AG20443 (cell line): ENCODE measurements at places on chromosomes 16 and 17.

- no peak for DNase-seq
Measured at GRCh38 chr17:34403006-34403405, 40.0 kb upstream of the CCL1 start.

DNA sequence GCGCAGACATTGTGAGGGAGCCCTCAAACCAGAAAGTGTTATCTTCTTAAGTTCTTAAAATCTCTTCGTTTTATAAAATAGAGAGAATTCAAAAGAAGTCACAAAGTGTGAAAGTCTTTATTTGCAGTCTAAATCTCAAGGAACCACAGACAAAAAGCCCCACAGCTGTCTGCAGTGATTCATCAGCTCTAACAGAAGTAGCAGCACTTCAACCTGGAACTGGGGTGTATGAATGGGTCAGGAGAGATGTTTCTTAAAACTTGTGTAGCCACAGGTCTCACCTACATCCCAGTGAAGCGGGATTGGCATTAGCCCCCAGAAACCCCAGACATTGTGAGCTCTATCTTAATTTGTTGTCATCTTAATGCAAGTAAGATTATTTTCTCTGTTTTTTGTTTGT is 61.1 kb downstream of the CDYL2 start:
- DNase-seq = no peak

- no peak for DNase-seq
Measured at GRCh38 chr16:27216297-27216885, 13.1 kb downstream of the KDM8 start.

DNA sequence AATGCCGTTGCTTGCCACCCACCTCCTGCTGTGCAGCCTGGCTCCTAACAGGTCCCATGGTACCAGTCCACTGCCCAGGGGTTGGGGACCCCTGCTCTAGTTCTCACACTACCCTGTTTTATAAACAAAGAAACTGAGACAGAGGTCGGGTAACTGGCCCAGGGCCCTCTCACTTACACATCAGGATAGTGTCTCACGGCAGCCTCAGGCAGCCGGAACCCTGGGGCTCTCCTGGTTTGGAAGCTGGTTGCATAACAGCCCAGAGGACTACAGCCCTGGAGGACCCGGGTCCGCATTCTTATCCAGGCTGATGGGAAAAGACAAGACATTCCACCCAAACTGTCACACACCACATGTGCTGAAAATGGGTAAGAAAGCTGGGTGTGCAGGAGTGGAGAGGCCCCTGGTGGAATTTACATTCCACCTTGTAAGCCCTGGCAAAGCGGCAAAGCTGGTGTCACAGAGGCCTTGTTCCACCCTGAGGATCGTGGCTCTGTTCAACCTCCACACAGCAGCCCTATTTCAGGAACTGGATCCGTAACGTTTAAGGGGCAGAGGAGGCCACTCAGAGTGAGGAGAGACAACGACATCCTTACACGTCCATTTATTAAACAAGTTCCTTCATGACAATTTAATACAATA is 9.8 kb downstream of the CMTM3 start:
- DNase-seq = no peak

DNA sequence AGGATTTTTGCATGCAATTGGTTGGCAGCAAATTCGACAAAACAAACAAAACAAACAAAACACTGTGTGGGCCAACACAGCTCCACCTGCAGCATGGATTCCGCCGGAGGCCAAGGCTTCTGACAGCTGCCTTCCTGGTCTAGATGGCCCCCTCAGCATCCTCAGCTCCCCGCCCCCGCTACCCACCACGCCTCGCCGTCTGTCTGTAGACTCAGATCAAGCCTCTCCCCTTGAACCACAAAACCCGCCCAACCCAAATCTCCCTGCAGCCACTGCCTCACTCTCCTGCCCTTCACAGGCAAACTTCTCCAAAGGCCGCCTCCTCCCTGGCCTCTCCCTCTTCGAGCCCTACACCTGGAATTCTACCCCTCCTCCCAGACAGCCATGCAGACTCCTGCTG is 57.9 kb downstream of the RTN4RL1 start:
- DNase-seq = no peak

DNA sequence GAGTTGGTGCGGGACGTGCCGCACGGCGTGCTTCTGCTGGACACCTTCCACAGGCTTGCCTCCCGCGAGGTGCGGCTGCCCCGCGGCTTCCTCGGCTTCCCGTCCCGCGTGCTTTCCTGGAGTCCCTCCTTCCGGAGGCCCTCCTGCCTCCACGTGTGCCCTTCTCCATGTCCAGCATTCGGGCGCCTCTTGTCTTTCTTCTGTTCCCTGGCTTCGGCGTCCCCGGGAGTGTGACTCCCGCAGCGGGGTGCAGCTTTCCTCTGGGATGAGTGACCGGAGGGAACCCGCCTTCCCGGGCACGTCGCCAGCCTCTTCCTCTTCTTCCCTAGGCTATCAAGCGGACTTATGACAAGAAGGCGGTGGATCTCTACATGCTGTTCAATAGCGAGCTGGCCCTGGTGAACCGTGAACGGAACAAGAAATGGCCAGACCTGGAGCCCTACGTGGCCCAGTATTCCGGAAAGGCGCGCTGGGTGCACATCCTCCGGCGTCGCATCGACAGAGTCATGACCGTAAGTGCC is 23.0 kb downstream of the DNAH2 start:
- DNase-seq = no peak

DNA sequence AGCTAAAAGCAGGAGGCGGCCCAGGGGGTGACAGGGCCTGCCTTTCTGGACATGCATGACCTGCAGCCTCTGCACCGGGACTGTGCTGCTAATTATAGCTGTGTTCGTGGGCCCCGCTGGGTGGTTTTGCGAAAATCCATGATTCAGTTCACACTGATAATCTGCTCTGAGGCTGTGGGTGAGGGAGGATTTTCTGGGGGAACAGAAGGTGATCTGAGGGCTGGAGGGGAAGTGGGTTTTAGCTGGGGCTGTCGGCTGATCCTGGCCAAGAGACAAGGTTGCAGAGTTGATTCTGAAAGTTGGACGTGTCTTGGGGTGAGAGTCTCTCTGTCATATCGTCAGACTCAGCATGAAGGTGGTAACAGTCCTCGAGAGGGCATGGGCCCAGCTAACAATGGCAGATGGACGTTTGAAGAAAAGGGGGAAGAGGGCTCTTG is 187.5 kb upstream of the ZNF469 start:
- DNase-seq = no peak

DNA sequence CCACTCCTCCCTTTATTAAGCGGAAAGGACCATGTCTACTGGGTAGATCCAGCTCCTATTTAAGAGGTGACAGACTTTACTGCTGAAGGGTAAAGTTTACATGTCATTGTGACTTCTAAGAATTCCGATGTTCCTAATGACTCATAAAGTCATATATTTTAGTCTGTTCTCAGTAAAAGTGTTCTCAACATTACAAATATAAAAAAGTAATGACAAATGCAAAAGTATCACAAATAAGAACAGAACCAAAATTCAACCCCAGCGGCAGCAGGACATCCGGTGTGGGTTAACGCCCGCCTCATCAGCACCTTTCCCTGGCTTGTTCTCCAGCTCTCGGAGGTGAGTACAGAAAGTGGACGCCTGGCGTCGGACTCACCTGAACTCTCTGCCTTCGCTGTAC is 6.8 kb downstream of the AXIN1 start:
- DNase-seq = no peak

DNA sequence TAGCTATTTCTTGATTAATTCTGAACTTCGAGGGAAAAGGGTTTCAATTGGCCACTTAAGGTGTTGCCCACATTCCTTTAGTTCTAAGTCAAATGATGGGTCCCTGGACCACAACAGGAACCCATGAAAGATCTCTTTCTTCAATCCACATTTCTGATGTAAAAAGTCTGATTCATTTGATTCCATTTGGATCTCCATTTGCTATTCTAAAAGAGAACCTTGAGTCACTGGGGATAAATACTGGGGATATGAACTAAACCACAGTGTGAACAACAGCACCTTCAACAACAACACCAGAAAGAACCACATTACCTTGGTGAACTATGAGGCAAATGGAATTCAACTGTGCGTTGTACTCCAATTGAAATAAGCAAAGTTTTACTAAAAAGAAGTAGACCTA is 108.9 kb upstream of the IRX5 start:
- DNase-seq = no peak

GRCh38 chr16:12527071-12527470 is 276.6 kb downstream of the CPPED1 start:
- DNase-seq = no peak

- DNase-seq = peak; percentile 47
Measured at GRCh38 chr16:61858988-61859387, 177.2 kb downstream of the CDH8 start.

GRCh38 chr16:83266848-83267553 is 540.8 kb upstream of the HSBP1 start:
- DNase-seq = no peak

- DNase-seq = peak; percentile 85
Measured at GRCh38 chr17:80254396-80255251, 6.0 kb upstream of the RNF213 start.

GRCh38 chr17:45227101-45227925 is 5.6 kb downstream of the FMNL1 start:
- DNase-seq = no peak

GRCh38 chr16:86072328-86073102 is 173.6 kb downstream of the IRF8 start:
- peak; percentile 86 for DNase-seq

DNA sequence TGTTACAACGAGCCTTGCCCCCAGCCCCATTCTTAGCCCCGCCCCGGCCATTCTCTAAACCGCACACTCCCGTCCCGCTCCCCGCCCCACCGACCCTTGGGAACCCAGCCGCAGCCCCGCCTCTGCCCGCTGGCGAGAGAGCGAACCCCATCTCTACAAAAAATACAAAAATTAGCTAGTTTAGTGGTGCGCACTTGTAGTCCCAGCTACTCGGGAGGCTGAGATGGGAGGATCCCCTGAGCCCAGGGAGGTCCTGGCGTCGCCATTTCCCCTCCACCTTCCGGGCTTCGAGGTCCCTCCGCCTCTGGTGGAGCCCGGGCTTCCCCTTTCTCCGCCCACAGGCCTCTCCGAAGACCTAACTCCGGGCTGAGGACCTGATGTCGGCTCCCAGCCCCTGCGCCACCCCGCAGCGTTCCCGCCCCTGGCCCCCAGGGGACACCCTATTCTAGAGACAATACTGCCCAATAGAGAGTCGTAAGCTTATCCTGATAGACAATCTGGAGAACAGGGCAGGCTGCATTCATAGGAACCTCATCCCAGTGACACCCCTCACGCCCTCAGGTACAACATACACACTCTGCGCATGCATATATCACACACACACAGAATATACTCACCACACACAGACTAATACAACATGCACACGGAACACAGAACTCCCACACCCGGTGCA is 480 bp upstream of the PROCA1 start:
- no peak for DNase-seq

DNA sequence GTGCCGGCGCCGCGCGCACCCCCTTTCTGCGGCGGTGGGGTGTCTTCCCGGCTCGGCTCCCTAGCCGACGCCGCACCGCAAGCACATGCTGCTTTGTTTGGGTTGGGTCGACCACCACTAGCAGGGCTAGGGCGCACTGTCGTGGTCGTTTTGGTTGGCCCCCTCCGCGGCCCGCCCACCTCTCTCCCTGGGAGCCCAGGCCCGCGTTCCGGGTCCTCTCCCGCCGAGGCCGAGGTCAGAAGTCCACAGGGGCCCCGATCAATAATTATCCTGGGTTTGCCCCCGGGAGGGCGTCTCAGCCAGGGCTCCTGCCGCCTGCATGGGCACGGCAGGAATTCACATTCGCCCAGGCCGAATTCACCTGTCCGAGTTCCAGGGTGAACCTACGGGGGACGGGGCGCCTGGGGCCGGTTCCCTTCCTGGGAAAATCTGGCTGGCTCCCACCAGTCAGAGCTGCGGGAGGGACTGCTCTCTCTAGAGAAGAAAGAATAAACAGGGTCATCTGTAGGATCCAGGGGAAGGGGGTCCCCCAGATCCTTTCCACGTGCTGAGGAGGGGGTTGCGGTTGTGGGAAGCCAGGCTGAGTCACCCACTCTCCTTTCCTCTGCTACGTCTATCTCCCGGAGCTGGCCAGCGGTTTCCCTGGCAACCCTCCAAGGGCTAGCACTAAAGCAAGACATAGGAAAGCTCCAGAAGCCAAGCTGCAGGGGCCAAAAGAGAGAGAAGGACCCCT is 584 bp upstream of the STAT5B start:
- DNase-seq = peak; percentile 78

DNA sequence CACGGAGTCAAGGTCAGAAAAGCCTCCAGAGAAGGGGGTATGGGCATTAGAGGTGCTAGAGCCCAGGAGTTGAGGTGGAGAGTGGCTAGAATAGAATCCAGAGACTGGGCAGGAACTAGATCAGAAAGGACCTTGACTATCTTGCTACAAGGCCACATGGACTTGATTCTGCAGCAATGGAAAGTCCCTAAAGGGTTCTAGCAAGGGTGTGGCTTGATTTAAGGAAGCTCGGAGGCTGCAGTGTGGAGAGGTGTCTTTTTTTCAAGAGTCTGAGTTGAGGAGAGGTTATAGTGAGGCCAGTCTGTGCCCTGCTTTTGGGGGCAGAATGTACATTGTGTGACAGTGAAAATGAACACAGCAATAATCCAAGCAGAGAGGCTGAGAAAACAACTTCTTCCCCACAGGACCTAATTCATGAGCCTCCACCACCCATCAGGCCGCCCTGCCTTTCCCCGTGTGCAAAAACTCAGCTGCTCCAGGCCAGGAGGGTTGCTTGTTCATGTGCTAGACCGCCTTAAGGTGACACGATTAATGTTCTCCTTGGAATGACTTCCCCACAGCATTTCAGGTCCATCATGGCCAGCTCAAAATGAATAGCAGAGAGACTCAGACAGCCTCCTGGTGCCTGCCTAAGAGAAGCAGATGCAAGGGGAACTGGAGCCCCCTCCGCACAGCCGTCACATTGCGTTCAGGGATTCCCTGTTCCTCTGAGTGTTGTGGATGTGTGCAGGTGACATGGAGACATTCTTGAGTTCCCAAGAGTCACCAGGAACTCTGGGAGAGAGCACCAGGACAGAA is 8.7 kb upstream of the BEAN1 start:
- no peak for DNase-seq

DNA sequence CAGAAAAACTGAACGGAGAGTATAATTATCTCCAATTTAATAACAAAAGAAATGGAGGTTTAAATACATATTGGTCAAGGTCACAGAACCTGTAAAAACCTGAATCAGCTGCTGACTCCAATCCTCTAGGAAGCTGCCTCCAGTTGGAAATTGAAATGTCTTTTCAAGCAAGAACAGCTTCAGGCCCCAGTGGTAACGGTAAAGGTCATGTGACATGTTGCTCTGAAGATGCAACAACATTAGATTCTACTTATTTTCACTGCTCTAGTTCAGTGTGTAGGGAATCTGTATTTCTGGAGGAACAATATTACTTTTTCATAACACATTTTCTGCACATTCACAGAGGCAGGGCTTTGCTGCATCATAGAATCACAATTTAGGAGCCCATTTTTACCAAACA is 58.8 kb downstream of the TBX4 start:
- DNase-seq = no peak

GRCh38 chr16:86120201-86121192 is 221.5 kb downstream of the IRF8 start:
- no peak for DNase-seq

DNA sequence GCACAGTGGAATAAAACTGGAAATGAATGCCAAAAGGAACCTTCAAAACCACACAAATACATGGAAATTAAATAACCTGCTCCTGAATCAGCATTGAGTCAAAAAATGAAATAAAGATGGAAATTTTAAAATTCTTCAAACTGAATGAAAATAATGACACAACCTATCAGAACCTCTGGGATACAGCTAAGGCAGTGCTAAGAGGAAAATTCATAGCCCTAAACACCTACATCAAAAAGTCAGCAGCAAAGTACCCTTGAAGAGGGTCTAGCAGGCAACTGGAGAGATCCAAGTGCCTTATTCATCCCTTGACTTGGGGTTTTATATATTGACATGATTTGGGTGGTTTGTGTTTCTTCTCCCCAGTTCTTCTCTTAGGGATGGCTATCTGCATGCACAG is 294.1 kb downstream of the PMP22 start:
- DNase-seq = no peak
